ENCODE measurements at places on chromosomes 2 and 18.

DNA sequence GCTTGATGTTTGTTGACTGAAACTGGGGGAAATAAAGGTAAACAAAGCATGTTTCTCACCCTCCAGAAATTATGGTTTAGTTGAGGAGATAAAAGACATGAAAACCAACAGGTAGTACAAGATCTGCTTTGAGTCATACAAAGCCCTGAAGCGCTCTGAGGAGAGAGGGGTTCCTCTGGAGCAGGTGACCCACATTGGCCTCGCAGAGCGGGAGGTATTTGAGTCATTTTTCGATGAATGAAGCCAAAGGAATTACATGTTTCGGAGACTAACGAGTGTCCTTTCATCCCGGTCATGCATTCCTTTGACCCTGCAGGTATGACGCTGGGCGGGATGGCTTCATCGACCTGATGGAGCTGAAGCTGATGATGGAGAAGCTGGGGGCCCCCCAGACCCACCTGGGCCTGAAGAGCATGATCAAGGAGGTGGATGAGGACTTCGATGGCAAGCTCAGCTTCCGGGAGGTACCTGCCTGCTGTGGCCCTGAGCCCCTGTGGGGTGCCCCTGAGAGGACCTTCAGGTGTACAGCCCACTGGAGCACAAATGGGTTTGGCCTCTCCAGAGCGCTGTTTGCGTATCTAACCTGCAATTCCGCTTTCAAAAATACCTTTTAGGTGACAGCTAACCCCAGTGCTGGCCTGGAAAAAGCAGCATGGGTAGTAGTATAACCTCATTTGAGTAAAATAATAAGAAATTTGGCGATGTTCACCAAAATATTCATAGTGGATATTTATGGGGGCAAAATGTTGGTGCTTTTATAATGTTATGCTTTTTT is 29.3 kb downstream of the EFHD1 start:
- no peak for DNase-seq

- no peak for DNase-seq
Observed at GRCh38 chr2:120395221-120396012, 49.5 kb downstream of the INHBB start.

DNA sequence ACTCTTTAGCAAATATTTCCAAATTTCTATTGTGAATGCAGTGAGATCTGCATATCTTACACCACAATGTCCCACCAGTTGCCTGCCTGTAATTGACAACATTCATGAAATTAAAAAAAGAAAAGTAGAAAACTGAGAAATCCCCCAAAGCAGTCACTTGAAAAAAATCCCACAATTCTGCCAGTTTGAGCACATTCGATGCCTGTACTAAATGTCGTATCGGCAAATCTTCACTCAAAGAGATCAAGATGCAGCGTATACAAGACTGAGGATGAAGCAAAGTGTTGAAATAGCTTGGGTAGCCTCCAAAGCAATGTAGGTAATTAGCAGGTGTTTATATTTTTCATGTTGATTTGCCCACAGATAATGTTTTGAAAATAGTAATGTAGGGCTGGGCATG is 186.7 kb upstream of the ZEB2 start:
- no peak for DNase-seq

DNA sequence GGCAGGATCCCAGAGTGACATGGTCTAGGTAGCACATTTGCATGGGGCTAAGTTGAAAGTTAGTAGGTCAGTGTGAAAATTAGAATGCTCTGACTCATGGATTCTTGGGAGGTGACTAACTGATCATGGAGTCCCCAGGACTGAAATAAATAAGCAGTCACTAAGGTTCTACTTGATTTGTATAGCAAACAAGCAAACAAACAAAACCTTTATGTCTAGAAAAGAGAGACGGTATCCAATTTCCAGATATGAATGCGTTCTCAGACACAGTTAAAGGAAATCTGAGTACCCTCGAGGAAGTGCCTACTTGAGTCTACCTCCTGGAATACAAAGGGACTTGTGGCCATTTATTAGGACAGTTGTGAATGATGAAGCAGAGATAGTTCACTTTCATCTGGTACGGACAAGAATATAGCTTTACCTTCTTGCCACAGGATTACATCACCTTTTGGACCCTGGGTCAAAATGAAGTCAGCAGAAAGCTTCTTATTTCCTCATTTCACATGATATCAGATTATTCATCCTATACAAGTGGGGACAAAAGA is 54.3 kb upstream of the AGPS start:
- DNase-seq, result no peak

- DNase-seq, result no peak
Observed at GRCh38 chr2:232477751-232478510, 9.7 kb downstream of the ECEL1 start.

DNA sequence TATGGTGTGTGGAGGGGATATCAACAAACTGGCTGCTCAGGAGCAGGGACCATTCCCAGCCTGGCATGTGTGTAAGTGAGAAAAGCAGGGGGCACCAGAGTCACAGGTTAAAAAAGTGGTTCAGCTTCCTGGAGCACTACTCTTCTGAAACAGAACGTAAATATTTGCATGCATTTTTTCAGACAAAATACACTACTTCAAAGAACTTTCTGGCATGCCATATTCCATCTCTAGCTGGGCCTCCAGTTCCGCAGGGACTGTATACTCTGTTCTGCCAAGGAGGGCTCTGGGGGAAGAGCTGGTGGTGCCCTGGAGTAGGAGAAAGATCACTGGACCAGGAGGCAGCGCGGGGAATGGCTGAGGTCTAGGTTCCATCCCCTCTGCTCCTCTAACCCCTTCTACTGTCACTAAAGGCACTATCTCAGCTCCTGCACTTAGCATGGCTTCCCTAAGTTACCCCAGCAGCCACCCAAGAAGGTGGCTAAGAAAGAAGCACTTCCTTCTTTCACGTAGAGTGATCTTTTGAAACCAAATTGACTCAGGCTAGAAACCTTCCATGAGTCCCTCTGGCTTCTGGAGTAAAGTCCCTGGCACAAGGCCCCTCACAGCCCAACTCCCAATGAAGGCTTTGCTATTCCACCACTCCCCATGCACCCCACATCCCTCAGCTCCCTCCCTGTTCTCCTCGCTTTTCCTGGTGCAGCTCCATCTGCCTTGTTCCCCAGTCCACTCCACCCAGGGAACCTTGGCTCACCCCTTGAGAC is 57.6 kb upstream of the CABLES1 start:
- DNase-seq, result no peak

GRCh38 chr18:10851824-10852319 is 297.5 kb downstream of the PIEZO2 start:
- no peak for DNase-seq

DNA sequence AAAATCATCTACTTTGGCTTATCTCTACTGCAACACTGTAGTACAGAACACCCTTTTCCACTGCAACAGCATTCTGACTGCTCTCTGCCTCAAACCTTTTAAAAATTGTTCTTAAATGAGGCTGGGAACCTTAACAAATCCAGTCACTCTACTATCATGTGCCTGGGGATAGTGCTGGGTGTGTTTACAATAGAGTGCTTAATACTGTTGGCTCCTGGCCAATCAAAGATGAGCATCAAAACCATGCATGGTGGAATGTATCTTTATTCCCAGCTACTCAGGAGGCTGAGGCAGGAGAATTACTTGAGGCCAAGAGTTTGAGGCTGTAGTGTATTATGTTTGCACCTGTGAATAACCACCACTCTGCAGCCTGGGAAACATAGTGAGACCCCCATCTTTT is 7.4 kb downstream of the ANKAR start:
- no peak for DNase-seq

DNA sequence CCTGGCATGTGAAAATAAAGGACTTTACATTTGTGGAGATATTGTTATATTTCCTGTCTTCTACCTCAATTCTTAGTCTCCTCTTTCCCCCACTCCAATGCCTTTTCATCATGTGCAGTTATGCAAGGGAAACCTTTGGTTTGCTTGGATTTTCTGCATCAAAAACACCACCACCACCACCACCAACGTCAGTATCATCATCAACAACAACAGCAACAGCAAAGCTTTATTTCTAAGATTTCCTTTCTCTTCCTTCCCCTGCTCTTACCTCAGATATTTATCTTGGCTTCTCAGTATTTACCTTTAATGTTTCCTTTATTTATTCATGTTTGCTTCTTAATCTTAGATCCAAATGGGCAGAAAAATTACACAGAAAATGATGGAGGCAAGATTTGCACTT is 26.1 kb downstream of the CXCR4 start:
- DNase-seq, result peak; percentile 11

- no peak for DNase-seq
Observed at GRCh38 chr2:120396861-120397811, 51.2 kb downstream of the INHBB start.

DNA sequence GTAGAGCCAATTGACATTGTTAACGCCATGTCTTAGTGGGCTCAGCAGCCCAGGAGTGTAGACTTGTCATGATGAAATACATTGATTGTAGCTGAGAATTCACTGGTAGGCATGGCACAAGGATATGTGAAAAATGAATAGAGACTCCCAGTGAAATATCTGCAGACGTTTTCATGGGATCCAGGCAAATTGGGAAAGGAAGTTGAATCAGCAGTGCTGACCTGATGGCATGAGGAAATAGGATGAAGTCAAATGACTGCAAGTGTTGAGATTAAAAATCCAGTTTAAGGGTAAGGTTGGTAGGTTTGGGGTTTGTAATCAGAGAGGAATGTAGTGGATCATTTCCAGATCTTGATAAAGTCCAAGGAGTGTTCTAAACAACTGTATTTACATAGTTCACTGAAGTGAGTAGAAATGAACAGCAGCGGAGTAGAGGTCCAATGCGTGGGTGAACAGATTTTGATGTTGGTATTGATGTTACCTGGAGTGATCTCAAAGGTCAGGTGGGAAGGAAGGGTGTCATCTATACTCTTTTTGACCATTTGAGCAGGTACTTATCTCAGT is 24.6 kb downstream of the INSIG2 start:
- DNase-seq, result no peak

DNA sequence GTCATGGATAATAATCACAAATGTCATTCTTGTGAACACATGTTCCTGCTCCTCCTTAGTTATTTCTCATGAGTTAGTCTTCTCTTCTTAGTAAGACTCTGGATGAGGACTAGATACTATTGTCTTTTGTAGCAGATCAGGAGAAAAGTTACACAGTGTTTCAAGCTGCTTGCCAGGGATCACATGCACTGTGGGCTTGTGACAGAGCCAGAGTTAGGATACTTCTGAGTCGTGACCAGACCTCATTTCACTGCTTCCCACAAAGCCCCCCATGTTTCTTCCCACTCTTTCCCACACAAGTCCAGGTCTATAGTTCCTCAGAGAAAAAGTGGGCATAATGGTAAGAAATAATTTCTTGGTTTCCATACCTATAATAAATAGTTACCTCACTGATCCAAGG is 80.2 kb upstream of the LRATD1 start:
- no peak for DNase-seq

DNA sequence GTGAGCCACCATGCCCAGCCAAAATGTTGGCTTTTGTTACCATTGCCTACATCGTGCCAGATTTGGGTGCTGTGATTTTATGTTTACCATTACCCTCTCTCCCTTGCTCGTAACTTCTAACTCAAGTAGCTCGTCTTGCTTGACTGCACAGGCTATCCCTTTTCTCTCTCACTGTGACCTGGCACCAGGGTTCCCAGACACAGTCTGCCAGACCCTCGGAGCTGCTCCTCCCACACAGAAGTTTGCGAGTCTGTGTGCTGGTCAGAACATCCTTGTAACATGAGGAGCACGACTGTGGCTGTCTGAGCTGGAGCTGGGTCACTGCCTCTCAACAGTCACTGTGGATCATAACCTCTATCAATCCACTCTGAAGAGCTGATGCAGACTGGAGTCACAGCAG is 152.5 kb upstream of the ACKR3 start:
- DNase-seq, result no peak

DNA sequence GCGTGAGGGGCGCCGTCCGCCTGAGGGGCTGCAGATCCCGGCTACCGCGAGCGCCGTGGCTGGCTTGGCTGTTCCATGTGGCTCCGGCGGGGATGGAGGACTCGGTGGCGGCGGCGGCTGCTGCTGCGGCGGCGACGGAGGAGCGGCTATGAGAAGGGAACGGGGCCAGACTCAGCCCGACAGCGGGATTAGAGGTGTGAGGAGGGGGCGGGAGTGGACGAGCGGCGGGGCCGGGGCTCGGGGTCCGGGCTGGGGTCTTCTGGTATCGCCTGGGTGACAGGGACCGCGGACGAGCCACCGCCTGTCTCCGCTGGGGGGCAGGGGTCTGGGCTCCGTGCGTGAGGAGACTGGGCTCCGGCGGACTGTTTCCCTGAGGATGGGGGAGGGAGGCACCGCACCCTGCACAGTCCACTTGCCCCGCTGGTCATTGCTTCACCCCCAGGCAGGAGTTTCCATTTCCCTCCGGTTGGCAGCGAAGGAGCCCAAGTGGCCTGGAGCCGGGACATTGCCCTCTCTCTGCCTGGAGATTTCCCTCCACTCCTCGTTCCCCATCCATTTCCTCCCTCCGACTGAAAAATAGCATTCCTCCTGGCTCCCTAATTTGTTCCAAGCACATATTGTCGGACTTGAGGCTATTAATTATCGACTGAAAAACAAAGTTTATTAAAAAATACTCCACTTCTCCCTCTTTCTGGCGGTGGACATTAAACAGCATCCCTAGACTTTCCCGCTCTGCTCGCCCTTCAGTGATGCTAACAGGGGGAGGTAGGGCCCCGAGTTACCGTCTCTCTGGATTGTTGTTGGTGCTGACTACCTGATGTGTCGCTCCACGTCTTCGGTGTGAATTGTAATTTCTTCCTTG is 577 bp downstream of the EHBP1 start:
- DNase-seq, result no peak

DNA sequence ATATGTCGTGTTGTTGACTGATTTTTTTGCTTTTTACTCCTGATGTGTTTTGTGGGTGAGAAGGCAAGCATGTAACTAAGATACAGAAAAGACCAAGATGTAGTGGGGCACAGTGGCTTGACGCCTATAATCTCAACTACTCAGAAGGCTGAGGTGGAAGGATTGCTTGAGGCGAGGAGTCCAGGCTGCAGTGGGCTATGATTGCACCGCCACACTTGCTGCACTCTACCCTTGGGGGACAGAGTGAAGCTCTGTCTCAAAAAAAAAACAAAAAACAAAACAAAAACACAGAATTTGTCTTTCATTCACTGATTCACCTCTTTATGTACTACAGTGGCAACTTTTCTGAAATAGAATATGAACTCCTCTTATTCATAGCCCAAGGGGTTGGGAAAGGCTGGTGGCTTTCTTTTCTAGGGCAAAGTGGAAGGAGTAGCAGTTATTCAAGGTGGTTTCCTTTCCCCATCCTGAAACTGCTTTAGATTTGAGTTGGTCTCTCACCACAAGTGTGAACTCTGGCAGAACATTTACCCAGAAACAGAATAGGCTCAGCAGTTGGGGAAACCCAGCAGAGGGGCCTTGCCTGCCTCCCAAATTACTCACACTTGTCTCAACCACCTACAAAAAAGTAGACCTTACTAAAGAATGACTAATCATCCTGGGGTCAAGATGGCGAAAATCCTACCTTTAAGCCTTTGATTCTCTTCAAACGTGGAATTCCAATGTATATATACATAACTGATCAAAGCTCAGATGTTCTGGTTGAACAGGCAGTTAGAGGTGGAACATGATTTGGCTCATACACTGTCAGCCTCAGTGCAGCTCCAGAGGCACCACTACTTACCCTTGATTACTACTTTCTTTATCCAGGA is 6.5 kb downstream of the TANK start:
- no peak for DNase-seq
